Calu3 (cell line): ENCODE measurements at places on chromosomes 5 and 9.

DNA sequence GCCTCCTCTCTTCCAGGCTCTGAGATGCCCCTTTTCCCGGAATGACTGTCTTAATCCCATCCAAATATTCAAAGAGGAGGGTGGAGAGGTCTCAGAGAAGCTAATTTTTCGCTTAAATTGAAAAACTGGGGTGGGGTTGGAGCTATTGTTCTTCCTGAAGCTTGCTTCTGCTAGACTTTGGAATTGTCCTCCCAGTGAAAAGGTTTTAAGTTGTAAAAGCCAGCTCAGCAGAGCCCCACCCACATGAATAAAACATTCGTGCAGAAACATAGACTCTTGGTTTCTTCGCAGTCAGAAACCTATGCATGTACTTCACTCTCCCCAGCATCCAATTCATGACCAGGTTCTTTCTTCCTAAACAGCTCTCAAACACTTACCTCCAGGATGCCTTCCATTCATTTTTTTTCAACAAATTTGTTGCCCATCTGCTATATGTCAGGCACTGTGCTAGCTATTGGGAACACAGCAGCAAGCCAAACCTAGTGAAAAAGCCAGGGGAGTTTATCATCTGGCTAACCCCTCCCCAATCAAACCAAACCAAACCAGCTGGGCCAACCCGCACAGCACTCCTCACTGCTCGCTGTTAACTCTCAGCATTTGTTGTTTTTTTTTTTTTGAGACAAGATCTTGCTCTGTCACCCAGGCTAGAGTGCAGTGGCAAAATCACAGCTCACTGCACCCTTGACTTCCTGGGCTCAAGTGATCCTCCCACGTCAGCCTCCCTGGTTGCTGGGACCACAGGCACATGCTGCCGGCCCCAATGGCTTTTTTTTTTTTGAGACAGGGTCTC, 37.9 kb upstream of the OCLN start:
- no peak for DNase-seq

DNA sequence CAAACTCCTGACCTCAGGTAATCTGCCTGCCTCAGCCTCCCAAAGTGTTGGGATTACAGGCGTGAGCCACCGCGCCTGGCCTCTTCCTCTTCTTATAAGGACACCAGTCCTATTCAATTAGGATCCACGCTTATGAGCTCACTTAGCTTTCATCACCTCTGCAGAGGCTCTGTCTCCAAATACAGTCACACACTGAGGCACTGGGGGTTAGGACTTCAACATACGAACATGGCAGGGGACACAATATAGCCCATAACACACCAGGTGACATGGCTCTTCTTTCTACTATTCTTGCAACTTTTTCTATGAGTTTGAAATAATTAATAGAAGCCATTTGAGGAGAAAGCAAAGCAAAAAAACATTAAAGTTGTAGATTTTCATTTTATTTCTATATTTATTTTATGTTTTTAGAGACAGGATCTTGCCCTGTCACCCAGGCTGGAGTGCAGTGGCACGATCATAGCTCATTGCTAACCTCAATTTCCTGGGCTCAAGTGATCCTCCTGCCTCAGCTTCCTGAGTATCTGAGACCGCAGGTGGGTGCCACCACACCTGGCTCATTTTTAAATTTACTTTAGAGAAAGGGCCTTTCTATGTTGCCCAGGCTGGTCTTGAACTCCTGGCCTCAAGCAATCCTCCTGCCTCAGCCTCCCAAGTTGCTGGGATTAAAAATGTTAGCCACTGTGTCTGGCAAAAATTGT, 6.0 kb upstream of the PRRT1B start:
- no peak for DNase-seq

- no peak for DNase-seq
These were observed 172.8 kb upstream of the PLCXD3 start for GRCh38 chr5:41683181-41683580.

- DNase-seq: no peak
These were observed 17.5 kb downstream of the PALM2AKAP2 start for GRCh38 chr9:109797509-109797908.

DNA sequence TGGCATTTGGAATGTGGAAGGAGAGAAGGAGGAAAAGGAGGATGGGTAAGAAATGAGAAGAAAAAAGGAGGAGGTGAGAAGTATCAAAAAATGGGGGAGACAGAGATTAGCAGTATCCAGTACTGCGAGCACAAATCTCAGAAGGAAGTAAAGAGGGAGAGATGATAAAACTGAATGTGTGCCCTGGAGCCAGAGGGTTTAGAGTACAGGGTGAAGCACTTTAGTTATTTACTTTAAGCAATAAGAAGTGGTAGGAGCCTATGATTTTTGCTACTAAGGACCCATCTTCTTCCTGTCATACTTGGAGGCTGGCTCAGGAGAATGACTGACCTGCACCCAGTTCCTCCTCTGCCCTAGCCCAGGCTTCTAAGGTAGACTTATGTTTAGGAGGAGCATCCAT, 94.9 kb downstream of the ADRB2 start:
- DNase-seq: no peak

GRCh38 chr5:116473706-116474105, 100.9 kb downstream of the SEMA6A start:
- peak; percentile 41 for DNase-seq

GRCh38 chr9:123421186-123421585, 65.2 kb downstream of the CRB2 start:
- DNase-seq: no peak

- DNase-seq: no peak
These were observed 465.0 kb downstream of the TAF11L14 start for GRCh38 chr5:18099261-18099660.

DNA sequence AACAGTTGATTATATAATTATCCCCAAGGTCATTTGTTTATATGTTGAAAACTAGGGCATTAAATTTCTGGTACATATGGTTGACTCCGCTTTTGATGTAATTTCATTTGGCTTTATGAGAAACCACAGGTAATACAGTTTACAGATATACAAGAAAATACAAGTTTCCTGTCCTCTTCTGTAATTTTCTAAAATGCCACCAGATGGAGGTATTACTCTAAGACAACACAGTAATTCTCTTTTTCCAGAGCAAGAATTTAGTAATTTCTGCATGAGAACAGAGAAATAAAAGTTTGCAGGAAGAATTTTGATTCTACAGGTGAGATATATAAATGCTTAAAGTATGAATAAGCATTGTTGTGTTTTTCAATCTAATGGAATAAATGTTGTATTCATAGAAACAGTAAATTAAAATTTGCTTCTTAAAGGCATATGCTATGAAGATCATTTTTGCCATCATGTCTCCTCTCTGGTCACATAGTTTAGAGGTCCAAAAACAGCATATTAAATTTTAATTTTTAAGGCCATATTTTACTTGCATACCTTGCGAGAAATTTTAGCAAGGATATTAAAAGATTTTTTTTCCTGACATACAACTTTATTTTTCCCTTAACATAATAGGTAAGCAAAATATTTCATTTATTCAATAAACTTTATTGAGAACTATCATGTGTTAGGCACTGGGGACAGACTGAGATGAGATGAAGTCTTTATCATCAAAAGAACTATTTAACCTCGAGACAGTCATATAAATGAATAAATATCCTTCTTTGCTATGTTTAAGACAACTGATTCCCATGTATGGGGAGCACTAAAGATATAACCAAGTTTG, 22.7 kb downstream of the CHD1 start:
- DNase-seq: no peak

DNA sequence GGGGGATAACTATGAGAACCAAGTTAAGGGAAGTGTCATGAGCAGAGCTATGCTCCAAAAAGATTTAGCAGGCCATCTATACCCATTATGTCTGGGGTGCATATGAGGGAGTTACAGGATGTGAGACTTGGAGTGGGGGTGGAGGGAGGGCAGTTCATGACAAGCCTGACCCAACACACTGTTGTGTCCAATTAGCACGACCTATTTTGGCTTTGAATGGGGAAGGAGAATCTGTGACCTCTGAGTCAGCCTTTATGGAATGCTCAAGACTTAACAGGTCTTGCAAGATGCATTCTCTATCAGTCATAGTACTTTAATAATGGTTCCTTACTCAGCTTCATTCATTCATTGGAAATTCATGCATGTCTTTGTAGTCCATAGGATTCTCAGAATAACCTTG, 71.7 kb downstream of the GRIA1 start:
- peak; percentile 13 for DNase-seq

DNA sequence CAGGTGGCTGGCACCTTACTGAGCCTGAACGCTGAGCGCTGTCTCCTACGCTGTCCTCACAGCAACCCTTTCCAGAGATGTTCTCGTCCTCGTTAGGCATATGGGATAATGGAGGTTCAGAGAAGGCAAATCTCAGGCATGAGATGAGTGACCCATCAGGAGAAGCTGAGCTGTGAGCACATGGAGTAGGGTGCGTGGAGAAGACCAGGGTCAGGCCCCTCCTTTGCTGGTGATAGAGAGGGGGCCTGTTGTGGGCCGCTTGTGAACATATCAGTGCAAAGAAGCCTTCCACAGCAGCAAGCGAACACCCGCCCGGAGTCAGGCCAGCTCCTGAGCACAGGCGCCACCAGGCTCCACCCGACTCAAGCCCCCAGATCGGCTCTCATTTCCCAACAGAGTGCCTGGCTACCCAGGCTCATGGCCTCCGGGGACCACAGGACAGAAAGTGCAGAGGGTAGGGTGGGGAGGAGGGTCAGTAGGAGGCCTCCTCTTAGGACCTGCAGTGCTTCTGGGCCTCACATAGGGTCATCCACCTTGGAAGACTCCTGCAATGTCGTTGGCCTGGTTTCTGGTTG, 15.0 kb upstream of the TIFAB start:
- no peak for DNase-seq

- no peak for DNase-seq
These were observed 418.0 kb downstream of the CETN3 start for GRCh38 chr5:89991592-89991991.

DNA sequence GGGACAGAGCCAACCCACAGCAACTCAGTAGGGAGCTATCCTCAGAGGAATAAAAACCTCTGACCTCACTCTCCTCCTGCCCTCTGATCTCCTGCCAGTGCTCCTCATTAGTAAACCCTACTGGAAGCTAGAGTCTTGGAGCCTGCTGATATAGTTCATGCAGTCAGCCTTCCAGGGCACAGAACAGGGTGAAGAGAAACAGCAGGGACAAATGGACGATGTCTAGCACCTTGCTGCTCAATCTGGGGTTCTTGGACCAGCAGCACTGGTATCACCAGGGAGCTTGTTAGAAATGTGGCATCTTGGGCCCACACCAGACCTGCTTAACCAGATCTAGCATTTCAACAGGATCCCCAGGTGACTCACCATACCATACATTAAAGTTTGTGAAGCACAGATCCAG, 5.5 kb upstream of the GALNT12 start:
- no peak for DNase-seq

- peak; percentile 89 for DNase-seq
These were observed at the start of gene GAPVD1 for GRCh38 chr9:125261501-125262293. TSS of gene GAPVD1 (plus strand) at chr9:125261826. CDS start at chr9:125298922, 37,096 bp downstream.

DNA sequence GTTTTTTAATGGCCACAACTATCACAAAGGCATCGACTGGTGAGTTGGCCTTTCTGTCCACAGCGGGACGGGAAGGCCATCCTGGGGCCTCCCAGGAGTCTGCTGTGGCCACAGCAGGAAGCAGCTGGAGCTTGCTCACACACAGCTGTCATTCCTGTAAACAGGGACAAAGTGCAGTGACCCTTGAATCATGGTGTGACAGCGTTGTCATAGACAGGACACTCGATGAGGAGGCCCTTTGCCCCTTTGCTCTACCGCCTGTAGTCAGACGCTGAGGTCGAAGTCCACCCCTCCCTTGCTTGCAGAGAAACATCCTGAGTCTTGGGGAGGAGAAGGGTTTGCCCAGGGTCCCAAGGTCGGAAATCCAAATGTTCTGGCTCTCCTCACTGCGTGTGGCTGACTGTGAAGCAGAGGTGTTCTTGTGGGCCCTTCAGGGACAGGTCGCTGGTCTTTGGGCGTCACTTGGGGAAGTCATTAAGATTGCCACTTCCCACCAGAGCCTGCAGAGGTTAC, 35.1 kb downstream of the NDST1 start:
- DNase-seq: no peak
